ENCODE measurements at places on chromosomes 2 and 18.
A peak's percentile ranks its signal among the peaks of the same experiment; 100 is the strongest.

DNA sequence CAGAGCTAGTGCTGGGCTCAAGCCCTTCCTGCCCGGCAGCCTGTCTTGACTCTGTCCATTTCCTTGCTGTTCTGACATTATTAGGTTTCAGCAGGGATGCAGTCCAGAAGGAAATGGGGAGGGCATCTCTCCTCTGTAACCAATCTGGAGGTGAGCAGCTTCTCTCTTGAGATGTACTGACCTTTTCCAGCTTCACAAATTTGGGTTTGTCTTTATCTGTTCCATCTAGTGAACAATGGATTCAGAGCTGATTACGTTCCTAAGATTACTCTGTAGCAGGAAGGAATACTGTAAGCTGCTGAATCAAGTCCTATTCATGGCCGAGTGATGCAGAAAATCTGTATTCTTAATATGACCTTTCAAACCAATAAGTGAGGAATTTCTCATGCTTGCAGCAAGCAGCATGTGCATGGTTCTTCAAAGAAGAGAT lies 11.0 kb downstream of the PLA2R1 start:
- DNase-seq, result no peak

GRCh38 chr2:60309941-60310660 lies 243.4 kb downstream of the BCL11A start:
- no peak for DNase-seq

- peak; percentile 89 for DNase-seq
Observed at GRCh38 chr2:179336782-179337534, 72.3 kb upstream of the SESTD1 start.

DNA sequence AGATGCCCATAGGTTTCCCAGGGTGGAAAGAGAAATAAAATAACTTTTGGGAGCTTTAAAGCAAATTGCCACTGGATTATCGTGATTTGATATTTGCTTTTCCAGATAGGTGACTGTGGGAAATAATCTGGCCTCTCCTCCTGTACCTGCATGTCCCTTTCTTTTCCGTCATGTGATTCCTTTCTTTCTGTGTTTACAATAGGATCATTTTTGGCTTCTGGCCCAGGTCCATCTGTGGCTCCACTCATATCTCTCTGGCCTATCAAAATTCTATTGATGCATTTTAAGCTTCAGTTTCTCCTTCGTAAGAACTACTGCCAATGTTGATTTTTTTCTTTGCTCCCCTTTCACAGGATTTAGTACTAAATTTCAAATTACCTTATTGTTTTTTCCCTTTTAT lies 153.6 kb downstream of the CCDC85A start:
- DNase-seq, result no peak

GRCh38 chr18:78902795-78903435 lies 76.7 kb upstream of the SALL3 start:
- no peak for DNase-seq

GRCh38 chr2:238987352-238987981 lies 139.6 kb downstream of the TWIST2 start:
- DNase-seq, result no peak

DNA sequence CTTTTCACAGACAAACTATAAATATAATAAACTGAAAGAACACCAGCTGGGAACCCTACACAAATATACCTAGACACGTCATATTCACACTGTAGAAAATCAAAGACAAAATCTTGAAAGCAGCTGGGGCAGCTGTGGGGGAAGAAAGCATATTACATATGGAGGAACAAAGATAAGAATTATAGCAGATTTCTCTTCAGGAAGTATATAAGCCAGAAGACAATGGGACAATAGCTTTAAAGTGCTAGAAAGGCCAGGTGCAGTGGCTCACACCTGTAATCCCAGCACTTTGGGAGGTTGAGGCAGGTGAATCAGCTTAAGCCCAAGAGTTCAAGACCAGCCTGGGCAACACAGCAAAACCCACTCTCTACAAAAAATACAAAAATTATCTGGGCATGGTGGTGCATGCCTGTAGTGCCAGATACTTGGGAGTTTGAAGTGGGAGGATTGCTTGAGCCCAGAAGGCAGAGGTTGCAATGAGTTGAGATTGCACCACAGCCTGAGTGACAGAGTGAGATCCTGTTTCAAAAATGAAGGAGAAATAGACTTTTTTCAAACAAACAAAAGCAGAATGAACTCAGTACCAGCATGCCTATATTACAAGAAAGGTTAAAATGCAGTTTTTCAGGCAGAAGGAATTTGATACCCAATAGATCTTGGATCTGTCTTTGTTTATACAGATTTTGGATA lies 26.8 kb upstream of the ERCC3 start:
- no peak for DNase-seq

DNA sequence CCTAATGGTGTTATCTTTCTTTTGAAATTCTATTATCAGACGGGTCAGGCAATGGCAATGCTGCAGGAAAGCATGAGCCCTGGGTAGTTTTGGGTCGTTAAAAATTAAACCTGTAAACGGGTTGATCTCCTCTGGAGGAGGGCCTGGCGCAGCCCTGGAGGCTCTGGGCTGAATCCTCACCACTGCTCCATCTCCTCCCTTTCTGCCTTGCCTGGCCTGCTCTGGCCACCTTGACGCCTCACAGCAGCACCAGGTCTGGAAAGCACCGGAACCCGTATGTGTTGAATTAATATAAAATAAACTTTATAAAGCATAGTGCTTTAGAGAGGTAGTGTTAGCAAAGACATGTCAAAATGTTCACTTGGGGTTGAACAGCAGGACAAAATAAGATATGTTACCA lies 316.1 kb downstream of the LNPK start:
- DNase-seq, result no peak

- DNase-seq, result no peak
Observed at GRCh38 chr2:221741496-221742211, 169.6 kb upstream of the EPHA4 start.

DNA sequence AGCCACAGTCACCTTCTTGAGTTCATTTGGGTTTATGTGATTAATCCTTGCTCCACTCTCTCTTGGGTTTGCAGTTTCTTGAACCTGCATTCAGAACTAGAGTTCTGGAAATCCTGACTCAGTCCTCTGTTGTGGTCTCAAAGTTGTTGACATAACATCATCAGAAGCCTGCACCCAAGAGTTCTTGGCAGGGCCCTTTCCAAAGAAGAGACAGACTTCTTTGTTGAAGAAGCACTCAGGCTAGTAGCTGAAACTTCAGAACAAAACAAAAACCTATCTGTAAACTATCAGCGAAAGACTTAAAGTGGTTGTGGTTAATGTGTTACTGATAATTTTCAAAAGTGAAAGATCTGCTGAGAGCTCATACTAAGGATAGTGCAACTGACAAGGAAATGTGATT lies 120.8 kb downstream of the FAM168B start:
- DNase-seq, result no peak

DNA sequence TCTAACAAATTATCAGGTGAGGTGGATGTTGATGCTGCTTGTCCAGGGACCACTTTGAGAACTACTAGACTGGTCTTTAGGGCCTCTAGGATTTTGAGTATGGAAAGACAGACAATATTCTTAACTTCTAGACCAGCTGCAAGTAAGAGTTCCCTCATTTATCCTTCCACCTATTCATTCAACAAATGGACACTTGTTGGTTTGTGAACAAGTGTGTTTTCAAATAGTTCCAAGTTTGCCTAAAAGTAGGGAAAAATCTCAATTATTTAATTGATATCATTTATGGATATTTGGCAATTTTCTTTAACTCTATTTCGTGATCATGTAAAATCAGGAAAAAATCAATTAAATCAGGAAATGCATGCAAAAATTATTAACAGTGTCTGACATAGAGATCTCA lies 245.4 kb downstream of the NCKAP5 start:
- no peak for DNase-seq
